ENCODE measurements at places on chromosomes 6 and 20.
A peak's percentile ranks its signal among the peaks of the same experiment; 100 is the strongest.

DNA sequence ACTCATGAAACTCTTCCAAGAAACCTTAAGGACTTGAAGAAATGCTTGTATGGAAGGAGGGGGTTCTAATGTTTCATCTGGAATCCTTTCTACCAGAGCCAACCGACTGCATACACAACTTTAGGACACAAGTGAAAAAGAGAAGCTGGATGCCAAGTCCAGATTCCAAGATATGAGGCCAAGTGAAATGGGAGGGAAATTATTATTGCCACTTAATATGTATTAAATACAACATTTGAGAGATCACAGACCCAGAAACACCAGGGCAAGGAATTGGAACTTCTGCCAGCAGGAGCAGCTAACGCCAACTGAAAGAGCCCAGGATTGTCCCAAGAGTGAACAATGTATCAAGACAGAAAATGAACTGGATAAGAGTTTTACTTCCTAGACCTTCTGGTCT, 144.2 kb downstream of the ARHGAP18 start:
- no peak for DNase-seq

GRCh38 chr6:90860822-90861601, 274.1 kb upstream of the MAP3K7 start:
- peak; percentile 26 for DNase-seq

DNA sequence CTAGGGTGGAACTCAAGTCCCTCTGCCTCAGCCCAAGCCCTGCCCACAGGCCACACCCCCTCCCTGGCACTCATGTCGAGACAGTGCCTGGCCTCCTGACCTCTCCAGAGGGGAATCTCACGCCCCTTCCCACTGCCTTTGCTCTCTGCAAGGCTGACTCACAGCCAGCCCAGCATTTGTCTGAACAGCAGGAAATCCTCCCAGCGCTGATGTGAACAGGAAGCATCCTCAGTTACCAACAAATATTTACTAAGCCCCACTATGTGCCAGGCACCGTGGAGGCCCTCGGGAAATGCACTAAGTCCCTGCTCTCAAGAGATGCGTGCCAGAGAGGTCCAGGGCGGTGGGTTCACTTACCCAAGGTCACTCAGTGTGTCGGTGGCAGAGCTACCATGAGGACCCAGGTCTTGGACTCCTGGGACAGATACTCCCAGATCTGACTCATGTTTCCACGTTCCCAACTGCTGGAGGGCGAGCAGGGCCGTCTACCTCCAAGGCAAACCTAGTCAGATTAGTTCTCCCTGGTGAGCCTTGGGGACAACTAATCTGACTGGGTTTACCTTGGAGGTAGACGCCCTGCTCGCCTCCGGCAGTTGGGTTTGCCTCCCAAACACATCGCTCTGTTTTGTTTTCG, 7.8 kb downstream of the ADA start:
- no peak for DNase-seq

- no peak for DNase-seq
These were observed 42.0 kb upstream of the BCAS1 start for GRCh38 chr20:54112221-54112884.

DNA sequence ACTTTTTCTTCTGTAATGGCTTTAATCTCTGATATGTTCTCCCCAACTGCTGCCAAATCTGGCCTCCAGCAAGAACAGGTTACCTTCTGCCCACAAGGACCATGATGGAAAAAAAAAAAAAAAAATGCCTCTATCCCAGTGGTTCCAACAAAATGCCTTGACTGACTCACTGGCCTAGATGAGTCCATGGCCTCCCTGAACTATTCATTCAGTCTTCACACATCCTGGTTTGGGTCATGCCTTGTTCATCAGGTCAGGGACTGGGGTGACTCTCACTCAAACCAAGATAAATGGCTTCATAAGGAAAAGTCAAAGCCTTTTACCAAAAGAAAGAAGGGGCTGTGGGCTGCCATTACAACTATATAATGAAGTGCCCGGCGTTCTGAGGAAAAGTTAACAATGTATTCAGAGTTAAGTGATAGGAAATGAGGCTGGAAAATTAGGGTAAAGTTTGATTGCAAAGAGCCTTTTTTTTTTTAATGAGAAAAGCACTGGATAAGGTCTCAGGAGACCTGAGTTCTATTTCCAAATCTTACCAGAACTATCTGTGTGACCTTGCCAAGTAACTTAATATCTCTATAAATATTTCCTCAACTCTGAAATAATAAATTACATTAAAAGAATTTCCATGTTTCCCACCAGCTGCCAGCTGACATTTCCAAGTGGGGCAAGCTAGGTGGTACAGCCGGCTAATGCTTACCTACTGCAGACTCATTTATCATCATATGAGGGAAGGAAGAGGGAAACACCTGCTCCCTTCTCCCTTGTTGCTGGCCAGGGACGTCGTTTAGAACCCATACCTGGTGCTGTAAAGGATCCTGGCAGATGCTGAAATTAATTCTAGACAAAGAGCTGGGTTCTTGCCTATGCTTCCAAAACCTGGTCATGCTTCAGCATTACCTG, 380.0 kb upstream of the MARCKS start:
- no peak for DNase-seq

- no peak for DNase-seq
These were observed 10.5 kb upstream of the ZBTB9 start for GRCh38 chr6:33443619-33444504.

DNA sequence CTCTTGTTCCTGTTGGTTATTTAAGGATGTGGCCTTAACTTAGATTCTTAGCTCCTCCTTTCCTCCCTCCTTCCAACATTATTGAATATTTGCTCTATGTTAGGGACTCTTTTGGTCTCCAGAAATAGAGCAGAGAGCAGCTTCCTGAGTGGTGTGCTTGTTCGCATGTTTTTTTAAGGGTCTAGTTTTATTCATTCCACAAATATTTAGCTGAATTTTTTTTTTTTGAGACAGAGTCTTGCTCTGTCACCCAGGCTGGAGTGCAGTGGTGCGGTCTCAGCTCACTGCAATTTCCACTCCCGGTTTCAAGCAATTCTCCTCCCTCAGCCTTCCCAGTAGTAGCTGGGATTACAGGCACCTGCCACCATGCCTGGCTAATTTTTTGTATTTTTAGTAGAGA, 169.2 kb downstream of the ZFAND3 start:
- DNase-seq, result no peak

DNA sequence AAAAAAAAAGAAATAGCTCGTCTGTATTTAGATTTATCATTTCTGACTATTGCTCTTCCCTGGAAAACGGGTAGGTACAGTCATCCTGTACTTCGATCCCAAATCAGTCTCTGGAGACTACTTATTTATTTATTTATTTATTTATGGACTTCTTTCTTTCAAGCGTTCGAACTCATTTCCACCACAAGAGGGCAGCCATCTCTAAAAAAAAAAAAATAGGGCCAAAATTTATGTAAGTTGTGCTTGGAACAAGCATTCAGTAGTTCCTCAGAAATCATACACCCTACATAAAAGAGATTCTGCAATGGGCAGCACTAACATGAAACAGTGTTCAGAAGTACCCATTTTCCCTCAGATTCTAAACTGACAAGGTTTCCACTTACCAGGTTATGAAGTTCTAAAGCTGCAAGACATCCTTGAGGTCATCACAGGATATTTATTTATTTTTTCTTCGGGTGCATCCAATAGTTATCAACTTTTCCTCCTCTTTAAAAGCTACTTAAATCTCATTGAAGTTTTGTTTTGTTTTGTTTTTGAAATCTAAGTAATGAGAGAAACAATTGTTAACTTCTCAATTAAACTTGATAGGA, 1.9 kb upstream of the BMP2 start:
- peak; percentile 84 for DNase-seq

GRCh38 chr6:7758456-7758855, 32.6 kb downstream of the BMP6 start:
- DNase-seq, result no peak

DNA sequence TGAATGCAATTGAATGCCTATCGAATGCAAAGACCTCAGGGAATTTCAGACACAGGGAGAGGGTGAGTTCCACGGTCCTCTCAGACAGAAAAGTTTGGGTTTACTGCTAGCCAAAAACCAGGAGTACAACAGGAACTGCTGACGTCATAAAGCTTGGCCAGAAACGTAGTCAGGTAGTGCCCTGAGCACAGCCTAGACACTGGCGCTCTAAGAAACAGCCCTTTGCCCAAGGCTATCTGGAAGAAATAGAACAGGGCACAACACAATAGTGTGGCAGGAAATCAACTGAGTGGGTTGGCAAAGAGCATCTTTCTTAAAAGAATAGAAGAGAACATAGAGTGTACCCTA, 58.0 kb downstream of the GFOD1 start:
- no peak for DNase-seq

- no peak for DNase-seq
These were observed 520.2 kb downstream of the EYS start for GRCh38 chr6:65186826-65187225.

DNA sequence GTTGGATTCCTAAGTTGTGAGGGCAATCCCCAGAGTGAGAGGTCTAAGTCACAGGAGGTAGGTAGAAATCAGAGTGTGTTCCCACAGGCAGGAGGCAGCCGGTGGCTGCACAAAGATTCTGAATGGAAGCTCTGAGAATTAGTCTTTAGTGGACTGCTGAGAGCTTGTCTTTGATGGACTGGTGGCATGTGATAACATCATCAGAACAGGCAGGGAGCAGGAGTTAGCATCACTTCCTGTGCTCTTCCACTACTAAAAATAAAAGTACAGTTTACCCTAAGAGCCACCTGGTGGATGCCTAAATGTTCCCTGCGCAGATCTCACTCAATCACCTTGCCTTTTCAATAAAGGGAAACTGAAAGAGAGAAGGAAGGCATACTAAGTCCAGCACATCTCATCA, 294.6 kb upstream of the POU3F2 start:
- peak; percentile 6 for DNase-seq

DNA sequence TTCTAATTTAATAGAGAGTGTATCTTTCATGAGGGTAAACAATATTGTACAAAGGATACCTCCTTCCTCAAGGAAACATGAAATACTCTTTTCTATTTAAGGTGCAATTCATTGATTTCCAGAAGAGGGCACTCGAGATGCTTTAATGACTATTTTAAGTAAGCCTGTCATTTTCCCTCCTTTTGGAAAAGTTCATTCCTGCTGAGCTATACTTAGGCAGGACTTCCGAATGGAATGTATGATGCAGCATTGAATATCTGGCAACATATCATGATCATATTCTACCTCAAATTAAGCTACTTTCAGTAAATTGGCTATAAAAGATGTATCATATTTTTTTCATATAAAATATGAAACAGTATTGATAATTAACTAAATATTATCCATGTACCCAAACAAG, 5.0 kb downstream of the DST start:
- peak; percentile 49 for DNase-seq

DNA sequence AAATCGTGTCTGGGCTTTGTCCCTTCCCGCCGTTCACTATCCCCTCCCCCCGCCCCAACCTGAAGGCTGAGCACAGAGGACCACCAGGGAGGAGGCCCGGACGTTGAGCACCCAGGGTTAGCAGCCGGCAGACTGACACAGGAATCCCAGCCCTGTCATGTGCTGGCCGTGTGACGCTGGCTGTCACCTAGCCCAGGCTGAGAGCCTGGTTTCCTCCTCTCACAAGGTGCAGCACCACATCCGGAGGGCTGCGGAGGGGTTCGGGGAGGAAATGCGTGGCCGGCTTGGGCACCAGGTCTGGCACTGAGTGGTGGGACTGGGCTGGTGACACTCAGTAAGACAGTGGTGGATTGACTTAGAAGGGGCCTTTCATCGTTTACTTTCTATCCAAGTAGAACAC, 4.6 kb upstream of the LSM14B start:
- DNase-seq, result no peak

DNA sequence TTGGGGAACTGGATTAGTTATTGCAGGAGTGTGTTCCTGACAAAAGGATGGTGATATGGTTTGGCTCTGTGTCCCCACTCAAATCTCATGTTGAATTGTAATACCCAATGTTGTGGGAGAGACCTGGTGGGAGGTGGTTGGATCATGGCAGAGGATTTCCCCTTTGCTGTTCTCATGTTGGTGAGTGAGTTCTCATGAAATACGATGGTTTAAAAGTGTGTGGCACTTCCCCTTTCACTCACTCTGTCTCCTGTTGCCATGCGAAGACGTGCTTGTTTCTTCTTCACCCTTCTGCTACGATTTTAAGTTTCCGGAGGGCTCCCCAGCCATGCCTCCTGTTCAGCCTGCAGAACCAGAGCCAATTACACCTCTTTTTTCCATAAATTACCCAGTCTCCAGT, 16.2 kb upstream of the TREM1 start:
- DNase-seq, result no peak

DNA sequence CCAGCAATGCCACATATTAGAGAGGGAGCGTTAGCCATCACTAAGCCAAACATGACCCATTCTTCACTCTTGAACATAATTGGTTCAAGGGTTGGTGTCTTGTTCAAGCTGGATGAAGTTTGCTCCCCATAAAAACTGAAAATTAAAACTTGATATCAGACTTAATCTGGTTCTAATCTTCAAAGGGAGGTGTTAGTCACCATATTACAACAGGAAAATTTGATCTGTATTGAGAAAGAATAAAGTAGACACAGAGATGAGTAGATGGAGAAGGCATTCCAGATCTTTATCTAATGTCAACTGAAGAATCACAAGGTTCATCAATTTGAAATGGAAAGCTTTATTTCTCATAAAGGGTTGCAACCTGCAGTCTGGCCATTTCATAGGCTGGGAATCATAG, 972.8 kb downstream of the HACE1 start:
- DNase-seq, result no peak

DNA sequence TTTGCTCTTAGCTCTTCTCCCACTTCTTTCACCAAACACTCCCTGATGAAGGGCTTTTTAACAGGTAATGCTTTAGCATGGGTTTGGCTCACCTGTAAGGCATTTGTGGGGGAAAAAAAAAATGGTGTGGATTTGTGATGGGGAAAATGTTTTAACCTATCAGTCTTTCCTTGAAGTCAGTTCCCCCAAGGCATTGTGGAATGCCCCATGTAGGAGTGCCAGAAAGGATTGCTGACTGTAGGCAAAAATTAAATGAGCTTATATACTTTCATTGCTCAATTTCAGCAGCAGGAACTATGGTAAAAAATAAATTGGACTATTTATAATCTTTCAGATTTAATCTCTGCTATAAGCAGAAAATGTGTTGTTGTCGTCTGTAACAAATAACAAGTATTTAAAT, 10.6 kb upstream of the SASH1 start:
- DNase-seq, result no peak

DNA sequence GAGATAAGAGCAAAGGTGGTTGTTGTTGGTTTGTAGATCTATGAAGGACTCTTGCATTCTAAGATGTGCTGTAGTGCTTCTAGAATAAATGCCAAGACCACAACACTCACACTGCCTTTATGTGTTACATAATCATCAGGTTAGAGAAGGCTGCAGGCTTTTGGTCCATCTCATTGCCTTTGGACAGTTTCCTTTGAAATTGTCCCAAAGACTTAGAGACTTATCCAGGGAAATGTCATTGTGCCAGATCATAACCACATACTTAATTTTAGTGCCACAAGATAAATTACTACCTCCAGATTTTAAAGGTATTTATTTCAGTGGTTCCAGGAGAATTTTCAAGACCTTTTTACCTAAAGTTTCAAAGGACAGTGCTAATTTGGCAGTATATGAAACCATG, 666.6 kb upstream of the CITED2 start:
- DNase-seq, result no peak

- no peak for DNase-seq
These were observed 262.0 kb upstream of the FOXQ1 start for GRCh38 chr6:1049900-1050299.
